Activated T-helper 2 cell treated with anti-CD3 and anti-CD28 coated beads, Interferon-gamma antibody, Interleukin-2, Interleukin-4, amounts not matched to agents 10 μg/mL and 5 μg/mL and 100 μg/mL, durations not matched to agents 14 hours and 24 hours and 36 hours (primary cell): ENCODE measurements at places on chromosomes 2 and 18.

DNA sequence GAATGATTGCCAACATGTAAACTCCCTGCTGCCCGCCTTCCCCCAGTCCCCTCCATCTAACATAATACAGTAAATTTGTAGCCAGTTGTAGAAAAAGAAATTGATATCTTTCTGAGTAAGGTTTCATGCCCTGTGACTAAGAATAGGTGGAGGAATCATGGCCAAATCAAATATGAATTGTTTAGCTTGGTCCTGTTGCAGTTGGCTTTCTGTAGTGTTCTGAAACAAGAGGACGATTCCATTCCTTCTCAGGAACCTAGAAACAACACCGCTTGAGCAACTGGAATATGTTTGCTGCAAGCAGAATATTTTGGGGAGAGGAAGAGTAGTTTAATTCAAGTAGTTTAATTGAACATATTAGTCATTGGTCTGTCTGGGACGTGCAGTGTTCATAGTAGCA is 7.0 kb upstream of the DRC1 start:
- H3K27me3 ChIP-seq: no peaks in the 10 kb centered on the region
- H3K4me1 ChIP-seq: peaks cover 21% of the 10 kb centered on the region
- H3K4me3 ChIP-seq: no peak overlapping the region

DNA sequence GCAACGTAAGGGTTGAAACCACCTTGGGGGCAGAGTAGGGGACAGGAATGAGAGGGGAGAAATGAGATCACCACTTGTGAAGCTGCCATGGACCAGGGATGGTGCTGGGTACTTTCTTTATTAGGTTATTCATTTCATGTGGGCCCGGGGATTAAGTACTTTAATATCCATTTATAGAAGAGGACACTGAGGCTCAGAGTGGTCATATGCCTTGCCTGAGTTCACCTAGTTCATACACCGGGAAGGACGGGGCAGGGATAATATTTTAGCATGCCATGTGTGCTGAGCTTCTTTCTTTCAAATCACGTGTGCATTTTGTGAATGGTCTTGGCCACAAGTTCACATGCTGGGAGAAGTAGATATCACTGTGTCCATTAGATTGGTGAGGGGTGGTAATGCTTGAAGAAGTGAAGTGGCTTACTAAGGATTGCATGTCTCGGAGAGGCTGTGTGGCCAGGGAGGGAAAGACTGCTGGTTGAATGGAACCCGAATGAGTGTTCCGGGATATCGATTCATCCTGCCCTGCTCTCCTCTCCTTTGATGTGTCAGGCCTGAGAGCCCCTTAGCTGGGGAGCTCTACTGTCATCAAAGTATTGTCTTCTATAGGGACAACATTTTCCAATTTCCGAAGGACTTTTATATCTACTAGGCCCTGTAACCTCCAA is 187.1 kb downstream of the MYCN start:
- no peak for DNase-seq
- no peak overlapping the region for H3K4me3 ChIP-seq
- no peaks in the 10 kb centered on the region for H3K27me3 ChIP-seq
- no peak overlapping the region for H3K27ac ChIP-seq
- H3K36me3 ChIP-seq: no peaks in the 10 kb centered on the region

GRCh38 chr18:46278481-46279465 is 174.6 kb downstream of the HAUS1 start:
- no peaks in the 10 kb centered on the region for H3K27me3 ChIP-seq
- peaks cover 11% of the 10 kb centered on the region for H3K4me1 ChIP-seq
- no peak overlapping the region for H3K4me3 ChIP-seq
- DNase-seq: no peak
- H3K27ac ChIP-seq: no peak overlapping the region
- H3K36me3 ChIP-seq: peaks cover 3% of the 10 kb centered on the region

- H3K27me3 ChIP-seq: no peaks in the 10 kb centered on the region
- H3K4me1 ChIP-seq: peaks cover 46% of the 10 kb centered on the region
- no peak for DNase-seq
- H3K27ac ChIP-seq: no peak overlapping the region
Observed at GRCh38 chr2:160401895-160402294, 91.7 kb downstream of the RBMS1 start.

DNA sequence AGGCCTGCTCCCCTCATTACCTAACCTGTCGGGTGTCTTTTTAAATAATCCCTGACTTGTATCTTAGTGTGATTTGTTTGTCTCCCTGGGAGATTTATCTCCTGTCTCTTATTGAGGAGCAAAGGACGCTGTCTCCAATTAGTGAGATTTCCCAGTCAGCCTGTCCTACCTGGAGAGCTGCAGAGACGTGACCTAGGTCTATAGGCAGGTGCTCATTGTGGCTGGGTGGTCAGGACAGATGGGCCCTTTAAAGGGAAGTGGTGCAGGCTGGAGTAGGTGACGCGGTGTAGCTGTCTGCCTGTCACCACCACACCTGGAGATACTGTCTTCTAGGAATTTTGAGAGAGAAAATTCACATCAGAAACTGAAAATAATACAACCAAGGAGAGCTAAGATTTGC is 28.0 kb downstream of the PLB1 start:
- H3K27ac ChIP-seq: no peak overlapping the region
- DNase-seq: no peak
- H3K4me1 ChIP-seq: peaks cover 5% of the 10 kb centered on the region
- no peaks in the 10 kb centered on the region for H3K36me3 ChIP-seq
- H3K27me3 ChIP-seq: peaks cover 52% of the 10 kb centered on the region
